ENCODE measurements at places on chromosomes 6 and 20.

- DNase-seq: no peak
Measured at GRCh38 chr6:54086439-54086838, 24.8 kb upstream of the MLIP start.

DNA sequence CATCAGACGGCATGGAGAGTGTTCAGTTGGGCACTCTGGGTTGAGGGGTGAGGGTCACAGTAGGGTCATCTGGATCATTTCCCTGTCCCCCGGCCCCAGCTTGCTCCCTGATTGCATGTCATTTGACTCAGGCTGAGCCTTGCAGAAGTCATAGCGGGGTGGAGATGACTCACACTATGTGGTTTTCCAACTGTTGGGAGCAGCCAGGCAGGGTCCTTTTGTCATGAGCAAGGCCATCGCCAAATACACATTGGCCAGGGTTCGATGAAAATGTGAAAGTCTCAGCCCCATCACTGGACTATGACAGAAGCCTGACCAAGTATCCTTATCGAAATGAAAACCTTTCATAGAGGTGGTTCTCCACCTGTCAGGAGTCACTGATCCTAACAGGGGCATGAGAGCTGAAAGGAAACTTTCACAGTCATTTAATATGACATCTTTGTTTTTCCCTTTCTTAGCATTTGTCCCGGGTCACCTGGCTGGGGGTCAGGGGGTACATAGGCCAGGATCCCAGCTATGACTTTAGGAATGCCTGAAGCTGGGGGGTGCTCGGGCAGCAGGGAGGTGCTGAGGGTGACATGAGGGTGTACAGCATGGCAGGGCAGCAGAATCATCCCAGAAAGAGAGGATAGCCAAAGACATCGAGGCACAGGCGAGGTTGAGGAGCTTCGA is 70.2 kb upstream of the CD93 start:
- DNase-seq: no peak

DNA sequence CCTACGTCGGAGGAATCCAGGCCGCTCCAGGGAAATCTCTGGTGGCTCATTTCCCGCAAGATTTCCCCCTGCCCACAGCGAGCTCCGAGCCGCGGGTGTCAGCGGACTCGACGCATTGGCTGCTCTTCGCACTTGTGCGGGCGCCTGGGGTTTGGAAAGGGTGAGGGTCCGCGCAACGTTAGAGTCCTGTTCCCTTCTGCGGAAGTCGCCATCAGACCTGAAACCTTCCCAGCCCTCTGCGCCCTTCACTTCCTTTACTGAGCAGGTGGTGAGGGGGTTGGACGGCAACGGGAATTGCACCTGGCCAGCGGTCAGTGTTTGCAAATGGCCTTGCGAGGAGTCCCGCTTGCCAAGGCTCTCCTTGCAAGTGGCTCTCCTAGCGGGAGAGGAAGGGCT is 8.4 kb downstream of the PAX1 start:
- no peak for DNase-seq

- no peak for DNase-seq
Measured at GRCh38 chr6:105174512-105174911, 5.3 kb downstream of the POPDC3 start.

DNA sequence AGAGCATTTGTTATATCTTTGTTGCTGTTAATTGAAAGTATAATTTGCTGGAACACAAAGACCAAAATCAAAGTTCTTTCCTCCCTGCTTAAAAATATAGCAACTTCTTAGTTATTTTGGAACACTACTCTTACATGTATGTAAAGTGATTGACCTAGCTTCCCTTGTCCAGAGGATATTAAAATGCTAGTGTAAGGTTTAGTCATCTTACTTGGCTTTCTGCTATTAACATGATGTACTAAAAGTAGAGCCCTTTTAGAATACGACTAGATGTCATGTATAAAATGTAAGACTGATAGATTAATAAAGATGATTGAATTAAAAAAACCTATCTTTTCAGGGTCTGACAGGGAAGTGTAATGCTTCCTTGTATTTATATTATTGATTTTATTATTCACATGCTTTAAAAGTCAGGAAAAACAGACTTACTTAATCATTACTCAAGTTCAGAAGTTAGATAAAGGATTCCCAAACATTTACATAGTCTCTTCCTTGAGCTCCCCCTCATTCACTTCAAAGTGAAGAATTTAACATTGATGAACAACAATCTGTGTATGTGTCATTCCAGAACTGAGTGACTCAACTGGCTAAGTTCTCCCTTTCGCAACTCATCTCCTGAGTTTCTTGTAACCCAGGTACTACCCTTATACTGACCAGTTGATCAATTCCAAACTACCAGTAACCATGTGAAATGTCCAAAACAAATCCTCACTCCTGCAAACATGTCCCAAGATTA is 50.9 kb downstream of the BTBD9 start:
- no peak for DNase-seq

DNA sequence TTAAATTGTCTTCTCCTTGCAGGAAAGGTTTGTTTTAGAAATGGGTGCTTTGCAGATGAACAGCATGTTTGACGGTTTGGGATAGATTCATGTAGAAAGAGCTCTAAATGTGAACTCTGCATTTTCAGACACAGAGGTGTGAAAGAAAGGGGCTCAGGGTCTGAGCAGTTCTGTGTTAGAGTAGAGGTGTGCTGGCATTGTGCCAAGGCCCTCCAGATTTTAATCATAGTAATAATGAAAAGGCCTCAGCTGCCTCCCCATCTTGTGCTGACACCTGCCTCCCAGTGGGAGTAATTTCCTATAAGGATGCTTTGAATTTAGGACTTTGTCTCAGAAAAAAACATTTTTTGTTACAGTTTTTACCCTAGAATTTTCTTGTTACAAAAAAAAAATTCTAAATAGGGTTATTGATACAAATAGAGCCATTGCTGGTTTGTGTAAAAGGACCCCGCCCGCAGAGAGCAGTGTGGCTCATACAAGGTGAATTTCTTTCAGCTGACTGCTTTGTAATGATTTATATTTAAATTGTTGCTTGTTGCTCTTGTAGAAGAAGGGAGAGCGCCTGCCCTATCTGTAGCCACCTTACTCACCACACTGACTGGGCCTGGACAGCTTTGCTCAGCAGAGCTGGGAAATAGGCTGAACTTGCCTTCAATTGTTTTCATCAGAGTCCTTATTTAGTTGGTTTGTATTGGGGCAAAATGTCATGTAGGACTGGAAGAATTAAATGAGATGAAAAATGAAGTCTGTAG is 294.5 kb downstream of the ZFAND3 start:
- no peak for DNase-seq

- DNase-seq: no peak
Measured at GRCh38 chr6:29696147-29697125, 15.5 kb upstream of the ZFP57 start.

- no peak for DNase-seq
Measured at GRCh38 chr20:34534391-34535165, 18.4 kb downstream of the DYNLRB1 start.

GRCh38 chr6:14146506-14147096 is 29.0 kb downstream of the CD83 start:
- DNase-seq: no peak

GRCh38 chr6:155378724-155379123 is 64.4 kb upstream of the TFB1M start:
- no peak for DNase-seq

- no peak for DNase-seq
Measured at GRCh38 chr6:4638641-4639040, 137.6 kb upstream of the CDYL start.

GRCh38 chr6:121594053-121594452 is 158.6 kb downstream of the GJA1 start:
- DNase-seq: no peak

- DNase-seq: no peak
Measured at GRCh38 chr6:56250266-56250665, 2.9 kb upstream of the COL21A1 start.

DNA sequence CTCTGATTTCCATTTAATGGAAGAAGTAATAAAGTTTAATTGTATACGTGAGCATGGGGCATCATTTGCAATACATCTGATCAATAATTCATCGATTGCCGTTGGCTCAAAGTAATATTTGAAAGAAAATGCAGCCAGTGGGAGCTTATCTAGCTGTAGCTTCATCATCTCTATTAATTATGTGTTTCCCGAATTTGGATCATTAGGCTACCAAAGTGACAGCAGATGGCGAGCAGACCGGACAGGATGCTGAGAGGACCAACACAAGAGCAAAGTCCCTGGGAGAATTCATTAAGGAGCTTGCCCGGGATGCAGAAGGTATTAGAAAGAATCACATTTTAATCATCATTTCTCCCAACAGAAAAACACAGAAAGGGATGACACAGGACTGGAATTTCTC is 327.1 kb downstream of the ARHGAP18 start:
- DNase-seq: no peak

GRCh38 chr6:1110941-1111349 is 201.0 kb upstream of the FOXQ1 start:
- no peak for DNase-seq

DNA sequence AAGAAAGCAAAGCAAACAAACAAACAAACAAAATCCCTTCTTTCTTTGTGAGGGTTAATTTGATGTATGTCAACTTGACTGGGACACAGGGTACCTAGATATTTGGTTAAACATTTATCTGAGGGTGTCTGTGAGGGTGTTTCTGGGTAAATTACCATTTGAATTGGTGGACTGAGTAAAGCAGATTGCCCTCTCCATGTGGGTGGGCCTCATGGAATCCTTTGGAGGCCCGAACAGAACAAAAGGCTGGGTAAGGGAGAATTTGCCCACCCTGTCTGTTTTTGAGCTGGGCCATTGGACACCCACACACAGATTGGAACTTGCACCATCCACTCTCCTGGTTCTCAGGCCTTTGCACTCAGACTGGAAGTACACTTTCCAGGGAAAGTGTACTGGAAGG is 628.8 kb upstream of the CITED2 start:
- no peak for DNase-seq

GRCh38 chr20:949717-950116 is 33.6 kb upstream of the ANGPT4 start:
- no peak for DNase-seq

DNA sequence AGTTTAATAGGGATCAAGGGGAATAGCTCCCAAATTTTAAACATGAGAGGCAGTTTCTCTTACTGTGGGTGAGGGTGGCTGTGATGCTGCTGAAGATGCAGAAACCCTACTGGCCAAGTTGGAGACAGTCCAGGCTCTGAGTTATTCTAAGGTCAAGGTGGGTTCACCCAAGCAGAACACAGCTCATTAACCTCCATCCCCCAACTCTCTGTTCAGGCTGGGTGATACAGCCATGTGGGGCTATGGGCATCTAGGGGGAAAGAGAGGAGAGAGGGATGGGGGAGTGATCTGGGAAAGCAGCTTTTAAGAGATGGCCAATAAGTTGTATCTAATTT is 18.9 kb upstream of the TRAM2 start:
- no peak for DNase-seq

DNA sequence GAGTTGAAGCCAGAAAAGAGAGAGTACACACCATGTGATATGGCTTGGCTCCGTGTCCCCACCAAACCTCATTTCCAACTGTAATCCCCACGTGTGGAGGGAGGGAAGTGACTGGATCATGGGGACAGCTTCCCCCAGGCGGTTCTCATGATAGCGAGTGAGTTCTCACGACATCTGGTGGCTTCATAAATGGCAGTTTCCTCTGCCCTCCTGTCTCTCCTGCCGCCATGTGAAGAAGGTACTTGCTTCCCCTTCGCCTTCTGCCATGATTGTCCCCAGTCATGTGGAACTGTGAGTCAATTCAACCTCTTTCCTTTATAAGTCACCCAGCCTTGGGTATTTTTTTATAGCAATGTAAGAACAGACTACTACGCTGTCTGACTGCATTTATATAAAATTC is 40.3 kb downstream of the TAF4 start:
- no peak for DNase-seq

- no peak for DNase-seq
Measured at GRCh38 chr6:81304466-81304865, 448.0 kb downstream of the TENT5A start.

GRCh38 chr20:17507032-17507431 is 24.1 kb downstream of the BFSP1 start:
- DNase-seq: no peak

GRCh38 chr20:3603108-3603507 is 60.1 kb downstream of the GFRA4 start:
- no peak for DNase-seq

DNA sequence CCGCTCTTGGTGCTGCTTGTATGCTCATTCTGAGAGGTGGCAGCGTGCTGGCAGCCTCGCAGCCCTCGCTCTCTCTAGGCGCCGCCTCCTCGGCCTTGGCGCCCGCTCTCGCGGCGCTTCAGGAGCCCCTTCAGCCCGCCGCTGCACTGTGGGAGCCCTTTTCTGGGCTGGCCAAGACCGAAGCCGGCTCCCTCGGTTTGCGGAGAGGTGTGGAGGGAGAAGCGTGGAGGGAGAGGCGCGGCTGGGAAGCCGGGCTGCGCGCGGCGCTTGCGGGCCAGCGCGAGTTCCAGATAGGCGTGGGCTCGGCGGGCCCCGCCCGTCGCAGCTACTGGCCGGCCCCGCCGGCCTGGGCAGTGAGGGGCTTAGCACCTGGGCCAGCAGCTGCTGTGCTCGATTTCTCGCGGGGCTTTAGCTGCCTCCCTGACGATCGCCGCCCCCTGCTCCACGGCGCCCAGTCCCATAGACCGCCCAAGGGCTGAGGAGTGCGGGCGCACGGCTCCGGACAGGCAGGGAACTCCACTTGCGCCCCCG is 19.5 kb upstream of the FAM8A1 start:
- DNase-seq: no peak

GRCh38 chr20:1816384-1817381 is 78.5 kb upstream of the SIRPA start:
- DNase-seq: no peak

DNA sequence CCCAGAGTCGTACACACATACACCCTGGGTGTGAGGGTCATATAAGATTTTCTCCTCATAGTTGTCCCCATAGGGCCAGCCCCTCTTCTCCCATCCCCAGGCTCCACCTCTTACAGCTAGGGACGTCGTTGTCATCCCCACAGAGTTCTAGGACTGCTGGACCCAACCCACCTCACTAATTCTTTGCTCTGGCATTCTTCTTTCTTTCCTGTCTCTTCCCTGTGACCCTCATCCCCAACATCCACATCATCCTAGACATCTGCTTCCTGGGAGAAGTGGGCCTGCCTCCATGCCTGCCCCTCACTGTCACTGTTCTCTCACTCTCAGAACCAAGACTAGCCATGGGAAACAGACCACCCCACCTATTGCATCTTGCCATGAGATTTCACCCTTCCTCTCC is 1.1 kb downstream of the PSMF1 start:
- DNase-seq: no peak

- DNase-seq: no peak
Measured at GRCh38 chr6:109360791-109361190, 21.5 kb downstream of the CD164 start.
